ENCODE measurements at places on chromosomes 16 and 17.
A peak's percentile ranks its signal among the peaks of the same experiment; 100 is the strongest.

DNA sequence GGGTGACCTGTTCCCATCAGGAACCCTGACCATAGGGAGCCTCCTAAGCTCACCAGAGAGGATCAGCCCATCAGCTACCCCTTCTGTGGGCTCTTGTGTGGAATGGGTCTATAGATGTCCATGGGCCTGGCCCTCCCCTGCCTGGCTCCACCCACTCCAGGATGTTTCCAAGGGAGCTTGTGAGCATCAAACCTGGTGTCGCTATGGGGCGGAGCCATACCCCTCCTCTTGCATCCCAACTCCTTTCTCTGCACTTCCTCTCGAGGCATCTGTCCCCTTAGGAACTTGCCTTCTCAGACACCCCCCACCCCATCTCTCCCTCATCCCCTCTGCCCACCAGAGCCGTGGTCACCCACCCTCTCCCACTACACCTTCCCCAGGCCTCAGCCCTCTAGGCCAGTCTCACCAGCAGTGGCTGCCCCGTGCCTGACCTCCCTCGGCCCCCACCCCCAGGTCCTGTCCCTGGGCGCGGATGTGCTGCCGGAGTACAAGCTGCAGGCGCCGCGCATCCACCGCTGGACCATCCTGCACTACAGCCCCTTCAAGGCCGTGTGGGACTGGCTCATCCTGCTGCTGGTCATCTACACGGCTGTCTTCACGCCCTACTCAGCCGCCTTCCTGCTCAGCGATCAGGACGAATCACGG lies 10.4 kb downstream of the KCNH6 start:
- no peak for DNase-seq

GRCh38 chr16:11181242-11181898 lies 74.6 kb downstream of the SOCS1 start:
- no peak for DNase-seq

DNA sequence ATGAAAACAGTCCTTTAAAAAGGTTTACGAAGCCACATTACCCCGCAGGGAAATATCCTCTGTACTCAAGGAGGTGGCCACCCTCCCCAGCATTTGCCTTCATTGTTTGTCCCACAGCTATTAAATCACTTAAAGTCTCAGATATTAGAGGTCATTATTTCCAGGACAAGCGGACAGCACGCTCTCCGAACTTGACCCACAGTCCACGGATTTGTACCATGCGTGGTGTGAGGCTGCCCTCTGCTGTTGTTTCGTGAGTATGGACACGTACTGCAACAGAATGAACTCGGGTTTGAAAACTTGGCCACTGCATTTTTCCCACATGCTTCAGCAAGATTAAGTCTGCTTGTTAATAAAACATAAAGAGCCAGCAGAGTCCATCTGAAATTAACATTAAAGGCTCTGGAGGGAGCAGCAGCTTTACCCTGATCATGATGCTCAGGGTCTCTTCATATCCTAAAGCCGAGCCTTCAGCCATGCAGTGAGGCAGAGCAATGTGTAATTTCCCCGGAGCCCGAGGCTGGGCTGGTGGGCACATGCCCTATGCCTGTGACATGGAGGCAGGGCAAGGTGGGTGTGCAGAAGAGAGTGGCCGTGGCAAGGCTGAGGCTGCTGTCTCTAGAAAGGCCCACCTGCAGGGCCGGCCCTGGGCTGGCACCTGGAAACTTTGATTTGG lies 19.7 kb downstream of the MEAK7 start:
- no peak for DNase-seq

DNA sequence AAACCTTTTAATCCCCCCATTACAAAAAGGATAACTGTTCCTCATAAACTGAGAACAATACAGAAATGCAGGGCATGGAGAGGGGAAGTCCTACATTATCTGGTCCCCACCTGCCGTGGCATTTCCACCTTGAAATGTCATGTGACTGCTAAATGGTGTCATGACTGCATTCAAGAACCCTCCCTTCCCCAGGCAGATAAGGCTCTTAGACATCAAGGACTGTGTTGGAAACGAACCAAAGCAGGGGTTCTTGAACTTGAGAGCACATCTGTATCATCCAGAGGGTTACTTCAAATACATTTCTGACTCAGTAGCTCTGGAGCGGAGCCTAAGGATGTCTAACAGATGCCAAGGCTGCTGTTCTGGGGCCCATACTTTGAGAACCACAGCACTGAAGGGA lies 18.4 kb downstream of the CMTM3 start:
- DNase-seq = no peak

DNA sequence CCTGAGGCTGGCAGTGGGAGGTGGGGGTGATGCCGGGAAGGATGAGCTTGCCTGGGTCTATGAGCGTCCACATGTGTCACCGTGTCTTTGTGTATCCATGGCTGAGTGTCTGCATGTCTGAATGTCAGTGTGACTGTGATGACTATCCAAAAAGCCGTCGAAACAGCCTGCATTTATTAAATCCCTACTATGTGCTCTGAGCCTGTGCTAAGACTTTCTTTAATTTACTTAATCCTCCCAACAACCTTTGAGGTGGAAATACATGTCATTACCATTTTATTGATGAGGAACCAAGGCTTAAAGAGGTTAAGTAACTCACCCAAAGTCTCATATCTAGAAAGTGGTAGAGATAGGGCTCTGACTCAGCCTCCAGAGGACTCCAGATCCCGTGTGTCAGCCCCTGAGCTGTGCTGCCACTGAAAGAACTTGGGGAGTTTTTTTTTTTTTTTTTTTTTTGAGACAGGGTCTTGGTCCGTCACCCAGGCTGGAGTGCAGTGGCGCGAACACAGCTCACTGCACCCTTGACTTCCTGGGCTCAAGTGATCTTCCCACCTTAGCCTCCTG lies 20.0 kb downstream of the ARHGAP23 start:
- DNase-seq = no peak

DNA sequence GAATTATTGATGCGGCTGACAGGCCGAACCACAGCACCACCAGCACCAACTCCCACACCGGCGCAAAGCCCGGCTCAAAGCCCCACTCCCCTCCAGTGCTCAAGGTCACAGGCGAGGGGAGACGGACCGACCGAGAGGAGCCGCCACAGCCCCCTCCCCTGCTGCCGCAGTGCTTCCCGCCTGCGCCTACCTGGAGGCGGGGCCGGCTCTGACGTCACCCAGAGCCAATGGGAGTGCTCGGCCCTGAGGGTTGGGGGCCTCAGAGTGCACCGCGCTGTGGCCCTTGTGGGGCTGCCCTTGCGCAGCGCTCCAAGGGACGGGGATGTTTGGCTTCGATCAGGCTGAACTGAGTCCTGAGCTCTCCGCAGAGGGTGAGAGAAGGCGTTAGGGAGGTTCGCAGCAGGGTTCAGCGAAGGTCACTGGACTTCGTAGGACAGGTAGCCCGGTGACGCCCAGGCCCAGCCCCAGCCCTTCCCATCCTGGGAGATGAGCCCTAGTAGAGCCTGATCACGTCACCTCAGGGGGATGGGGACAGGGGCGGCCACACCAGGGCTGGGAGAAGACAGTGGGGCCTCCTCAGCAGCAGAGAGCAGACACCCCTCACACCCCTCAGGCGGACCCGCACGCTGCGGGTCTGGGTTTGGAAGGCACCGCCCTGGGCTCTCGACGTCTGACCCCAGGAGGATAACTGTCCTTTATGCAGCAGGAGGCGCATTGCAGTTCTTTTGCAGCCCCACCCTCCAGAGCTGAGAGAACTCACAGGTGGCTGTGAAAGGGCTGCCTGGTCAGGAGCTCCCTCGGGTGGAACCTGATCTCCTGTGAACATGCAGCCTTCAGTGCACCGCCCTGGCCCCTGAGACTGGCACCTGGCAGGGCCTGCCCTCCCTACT lies 1.5 kb downstream of the NDRG4 start:
- DNase-seq = no peak

DNA sequence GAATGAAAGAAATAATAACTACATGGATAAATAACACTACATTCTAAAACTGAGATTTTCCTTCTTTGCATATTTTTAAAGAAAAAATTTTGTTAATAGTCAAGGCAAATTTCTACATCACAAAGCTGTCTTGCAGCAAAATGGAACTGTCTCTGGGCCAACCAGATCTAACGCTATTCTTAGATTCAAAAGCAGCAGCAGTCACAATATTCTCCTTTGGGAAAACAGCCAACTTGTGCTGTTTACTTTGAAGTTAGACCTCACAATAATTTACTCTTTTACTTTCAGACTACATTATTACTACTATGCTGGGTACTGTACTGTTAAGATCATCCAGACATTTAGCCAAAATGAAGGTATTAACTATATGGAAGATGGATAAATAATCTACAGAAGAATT lies 189.1 kb downstream of the CEP112 start:
- no peak for DNase-seq

DNA sequence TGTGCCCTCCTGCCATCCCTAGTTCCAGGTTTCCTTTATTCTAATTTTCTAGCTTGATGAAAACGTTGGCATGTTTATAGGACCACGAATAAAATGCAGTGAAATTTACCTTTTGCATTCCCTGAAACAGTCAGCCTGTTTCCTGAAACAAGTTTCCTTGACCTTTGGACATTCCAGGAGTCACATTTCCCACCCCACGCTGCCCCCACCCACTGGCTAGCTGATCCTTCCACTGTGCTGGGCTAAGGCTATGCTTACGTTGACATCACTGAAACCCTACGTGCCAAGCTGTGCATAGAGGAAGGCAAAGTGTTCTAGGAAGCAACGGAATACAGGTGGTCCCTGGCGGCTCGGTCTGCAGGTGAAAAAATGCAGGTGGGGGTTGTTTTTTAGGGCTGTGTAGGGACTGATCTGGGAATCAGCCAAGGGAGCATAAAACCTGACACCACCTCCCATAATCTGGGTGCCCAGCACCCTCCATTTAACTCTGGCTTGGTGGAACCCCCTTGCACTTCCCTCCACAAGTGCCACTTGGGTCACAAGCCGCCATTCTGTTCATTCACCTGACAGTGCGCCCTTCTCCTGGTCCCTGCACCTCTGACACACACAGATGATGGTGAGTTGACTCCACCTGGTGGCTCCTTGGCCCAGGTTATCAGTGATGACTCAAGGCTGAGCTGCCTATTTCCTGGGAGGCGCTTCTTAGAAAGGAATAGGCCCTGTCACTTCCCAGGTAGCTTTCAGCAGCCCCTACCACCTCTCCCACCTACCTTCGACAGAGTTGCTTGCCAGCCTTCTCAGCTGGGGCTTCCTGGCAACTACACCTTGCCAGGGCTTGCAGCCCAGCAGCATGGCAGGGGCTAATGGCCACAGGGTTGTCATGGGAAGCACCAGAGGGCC lies 83.7 kb downstream of the N4BP1 start:
- DNase-seq = no peak

- no peak for DNase-seq
These were observed 42.3 kb downstream of the ABR start for GRCh38 chr17:1137465-1137894.

GRCh38 chr17:80663781-80664206 lies 119.2 kb downstream of the RPTOR start:
- peak; percentile 17 for DNase-seq

DNA sequence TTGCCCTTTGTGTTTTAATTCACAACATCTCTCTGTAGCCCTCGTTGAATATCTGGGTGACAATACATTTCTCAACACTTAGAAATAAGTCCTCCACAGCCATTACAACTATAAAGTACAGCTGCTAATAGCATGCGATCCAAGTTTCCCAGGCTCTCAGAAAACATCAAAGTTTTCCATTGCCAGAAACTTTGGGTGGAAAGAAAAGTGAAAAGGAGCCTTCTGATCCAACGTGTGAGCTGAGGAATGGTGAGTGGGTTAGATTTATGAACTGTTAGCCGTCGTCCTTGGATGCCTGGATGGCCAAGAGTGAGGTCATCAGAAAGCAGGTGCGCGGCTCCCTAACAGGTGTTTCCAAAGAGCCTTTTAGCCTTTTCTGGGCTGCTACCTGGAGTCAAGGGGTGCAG lies 258.0 kb downstream of the PMP22 start:
- no peak for DNase-seq

DNA sequence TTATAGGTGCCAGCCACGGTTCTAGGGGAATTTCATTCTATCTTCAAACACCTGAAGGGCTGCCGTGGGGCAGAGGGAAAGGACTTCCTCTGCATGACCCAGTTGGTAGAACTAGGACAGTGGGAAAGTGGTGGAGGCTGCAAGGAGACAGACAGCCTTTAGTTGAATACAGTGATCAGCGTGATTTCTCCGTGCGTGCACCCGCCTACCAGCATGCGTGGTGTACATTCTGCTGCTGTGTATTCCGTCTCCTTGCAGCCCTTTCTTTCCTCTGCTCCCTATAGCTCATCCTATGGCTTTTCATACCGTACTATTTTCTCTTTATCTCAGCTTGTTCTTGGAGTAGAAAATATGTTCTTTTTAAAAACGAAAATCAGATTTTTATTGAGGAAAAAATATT lies 146.9 kb downstream of the MRM1 start:
- no peak for DNase-seq

GRCh38 chr17:46894476-46895151 lies 28.3 kb upstream of the GOSR2 start:
- no peak for DNase-seq

- no peak for DNase-seq
These were observed 1.0 kb upstream of the SALL1 start for GRCh38 chr16:51151961-51152663.

GRCh38 chr16:77873066-77873465 lies 84.7 kb downstream of the VAT1L start:
- no peak for DNase-seq

GRCh38 chr17:19708431-19709175 lies 7.8 kb downstream of the SLC47A2 start:
- DNase-seq = no peak

GRCh38 chr17:74210191-74211140 lies 2.9 kb upstream of the TTYH2 start:
- DNase-seq = peak; percentile 68

- DNase-seq = peak; percentile 49
These were observed 29.0 kb downstream of the KDM8 start for GRCh38 chr16:27232061-27232900.

- DNase-seq = no peak
These were observed 128.8 kb downstream of the FOXL1 start for GRCh38 chr16:86707171-86707570.

DNA sequence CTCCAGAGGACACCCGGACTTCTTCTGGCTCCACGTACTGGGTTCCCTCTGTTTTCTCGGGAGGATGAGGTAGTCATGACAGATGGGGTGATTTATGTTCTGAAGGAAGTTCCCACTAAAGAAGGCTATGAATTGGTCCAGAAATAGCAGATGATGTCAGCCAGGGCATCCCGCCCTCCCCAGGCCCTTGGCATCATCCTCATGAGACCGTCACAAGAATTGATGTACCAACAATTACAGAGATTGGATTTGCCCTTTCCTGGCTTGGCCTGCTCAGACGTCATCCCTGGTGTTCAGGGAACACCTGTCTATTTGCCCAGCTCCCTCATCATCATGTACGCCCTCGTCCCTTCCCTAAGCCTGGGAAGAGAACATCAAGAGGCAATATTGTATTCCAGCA lies 102.8 kb upstream of the CCL1 start:
- DNase-seq = no peak

GRCh38 chr17:6476076-6476809 lies 32.0 kb downstream of the PIMREG start:
- no peak for DNase-seq

DNA sequence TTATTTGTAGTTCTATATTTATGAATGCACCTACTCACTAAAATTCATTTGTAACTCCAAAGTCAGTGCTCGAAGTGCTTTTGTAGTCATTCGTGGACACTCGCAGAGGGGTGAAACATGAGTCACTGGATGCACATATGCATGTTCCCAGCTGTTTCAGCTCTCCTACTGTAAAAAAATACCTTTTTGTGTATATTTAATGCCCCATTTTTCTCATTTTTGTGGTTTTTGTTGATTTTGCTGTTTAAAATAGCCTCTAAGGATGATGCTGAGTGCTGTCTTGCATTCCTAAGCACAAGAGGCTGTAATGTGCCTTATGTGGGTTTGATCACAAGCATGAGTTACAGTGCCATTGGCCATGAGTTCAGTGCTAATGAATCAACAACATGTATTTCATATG lies 30.6 kb downstream of the CENPV start:
- no peak for DNase-seq

GRCh38 chr16:68781784-68782183 lies 44.7 kb downstream of the CDH1 start:
- no peak for DNase-seq
